ENCODE measurements at places on chromosomes 3 and 15. TPM values are rescaled to one million over a fixed set of nuclear protein-coding genes. Genes with fewer than 3 reads are reported as not detected.

- DNase-seq = no peak
Measured at GRCh38 chr3:17032407-17033034, 147.8 kb downstream of the PLCL2 start.

GRCh38 chr3:29949131-29949530 is 657.3 kb upstream of the TGFBR2 start:
- no peak for DNase-seq

GRCh38 chr15:66161108-66161507 is 92.4 kb downstream of the MEGF11 start:
- no peak for DNase-seq

GRCh38 chr15:60362321-60363086 is 35.3 kb downstream of the ANXA2 start:
- DNase-seq = no peak

- no peak for DNase-seq
Measured at GRCh38 chr3:197021231-197021630, 8.4 kb downstream of the MELTF start.

GRCh38 chr3:69406163-69406562 is 20.3 kb upstream of the FRMD4B start:
- DNase-seq = no peak

Gene TWF2
- 28.4 TPM for polyA plus RNA-seq

Gene LMAN1L
- polyA plus RNA-seq = not detected

Gene C15orf40
- polyA plus RNA-seq = 28.6 TPM

Gene POPDC2
- polyA plus RNA-seq = 4.8 TPM

Gene BTLA
- 0.84 TPM for polyA plus RNA-seq

Data from left renal cortex interstitium (tissue), 4 donors.